Neural crest cell (in vitro differentiated cells): ENCODE measurements at places on chromosomes 11 and 22. TPM values are rescaled to one million over a fixed set of nuclear protein-coding genes. Genes with fewer than 3 reads are reported as not detected.

GRCh38 chr11:106391771-106392420, 314.4 kb downstream of the AASDHPPT start:
- DNase-seq: no peak

- DNase-seq: no peak
Observed at GRCh38 chr11:15976433-15977045, 379.8 kb downstream of the SOX6 start.

The EXPH5 gene
- total RNA-seq: 0.68 TPM in 2 replicates

DNA sequence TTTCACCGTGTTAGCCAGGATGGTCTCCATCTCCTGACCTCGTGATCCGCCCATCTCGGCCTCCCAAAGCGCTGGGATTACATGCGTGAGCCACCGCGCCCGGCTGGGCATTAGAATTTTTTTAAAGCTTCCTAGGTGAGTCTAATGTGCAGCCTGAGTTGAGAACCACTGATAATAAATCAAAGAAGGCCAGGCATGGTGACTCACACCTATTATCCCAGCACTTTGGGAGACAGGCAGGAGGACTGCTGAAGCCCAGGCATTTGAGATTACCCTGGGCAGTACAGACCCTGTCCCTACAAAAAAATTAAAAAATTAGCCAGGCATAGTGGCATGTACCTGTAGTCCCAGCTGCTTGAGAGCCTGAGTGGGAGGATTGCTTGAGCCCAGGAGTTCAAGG, 13.7 kb downstream of the MEI1 start:
- DNase-seq: no peak

DNA sequence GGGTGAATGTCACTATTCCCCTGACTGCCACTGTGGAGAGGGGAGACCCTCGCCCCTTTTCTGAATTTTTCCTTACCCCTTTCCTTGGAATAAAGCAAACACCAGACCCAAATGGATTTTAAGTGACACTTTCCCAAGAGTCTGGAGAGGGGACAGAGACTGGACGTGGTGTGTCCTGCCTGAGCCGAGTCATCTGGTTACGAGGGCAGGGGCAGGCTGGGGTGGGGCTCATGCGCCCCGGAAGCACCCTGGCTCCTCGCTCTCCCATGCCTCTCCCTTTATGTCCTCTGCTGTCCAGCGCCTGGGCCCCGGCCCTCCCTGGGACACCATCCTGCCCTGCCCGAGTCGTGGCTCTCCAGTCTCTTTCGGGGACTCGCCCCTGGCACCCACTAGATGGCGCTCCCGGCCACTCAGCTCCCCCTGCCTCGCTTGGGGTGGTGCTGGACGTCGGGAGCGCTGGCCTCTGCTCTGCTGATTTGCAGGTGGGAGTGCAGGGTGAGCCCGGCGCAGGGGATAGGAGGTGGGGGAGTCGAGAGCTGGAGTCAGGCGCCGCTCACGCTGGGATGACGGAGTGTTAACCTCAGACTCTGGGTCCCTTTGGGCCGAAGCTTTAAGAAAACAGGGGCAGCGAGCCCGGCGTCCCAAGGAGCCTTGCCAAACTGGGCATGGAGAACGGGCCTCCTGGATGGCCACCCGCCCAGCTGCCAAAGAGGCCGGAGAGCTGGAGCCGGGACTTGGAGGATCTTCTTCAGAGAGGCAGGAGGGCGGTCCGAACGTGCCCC, 89.8 kb downstream of the RPS6KA4 start:
- DNase-seq: peak; percentile 87

DNA sequence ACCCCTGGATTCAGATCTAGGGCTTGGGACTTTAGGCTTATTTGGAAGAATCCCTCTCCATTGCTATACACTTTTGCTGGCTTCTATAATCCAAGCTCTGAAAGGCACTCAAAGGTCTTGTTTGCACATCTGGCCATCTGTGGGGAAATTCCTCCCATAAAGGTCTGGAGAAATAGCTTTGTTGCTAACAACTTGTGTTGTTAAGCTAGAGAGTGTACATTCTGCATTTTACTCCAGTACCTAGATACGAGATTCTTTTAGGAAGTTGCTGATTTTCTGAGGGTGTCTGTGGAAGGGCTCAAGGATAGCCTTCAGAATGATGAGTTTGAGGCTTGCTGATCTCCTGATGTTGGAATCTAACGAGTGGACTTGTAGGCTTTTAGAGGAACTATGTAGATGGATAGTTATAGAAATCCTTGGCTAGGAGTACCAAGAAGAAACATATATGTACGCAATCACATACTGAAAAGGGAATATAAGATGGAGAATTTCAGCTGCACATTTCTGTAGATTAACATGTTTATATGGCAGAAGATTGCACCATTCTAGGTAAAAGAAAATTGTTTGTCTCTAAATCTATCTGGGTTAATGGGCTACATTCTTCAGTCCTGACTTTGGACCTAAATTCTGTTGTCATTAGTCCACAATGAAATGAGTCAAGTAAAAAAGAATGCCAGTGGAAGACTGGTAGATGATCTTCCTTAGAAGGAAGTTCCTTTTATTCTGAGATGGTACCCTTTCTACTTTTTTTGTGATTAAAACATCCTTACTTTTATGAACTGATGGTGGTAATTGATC, 51.0 kb downstream of the UBASH3B start:
- DNase-seq: no peak

- DNase-seq: no peak
Observed at GRCh38 chr11:43819926-43820325, 60.7 kb upstream of the ALKBH3 start.

DNA sequence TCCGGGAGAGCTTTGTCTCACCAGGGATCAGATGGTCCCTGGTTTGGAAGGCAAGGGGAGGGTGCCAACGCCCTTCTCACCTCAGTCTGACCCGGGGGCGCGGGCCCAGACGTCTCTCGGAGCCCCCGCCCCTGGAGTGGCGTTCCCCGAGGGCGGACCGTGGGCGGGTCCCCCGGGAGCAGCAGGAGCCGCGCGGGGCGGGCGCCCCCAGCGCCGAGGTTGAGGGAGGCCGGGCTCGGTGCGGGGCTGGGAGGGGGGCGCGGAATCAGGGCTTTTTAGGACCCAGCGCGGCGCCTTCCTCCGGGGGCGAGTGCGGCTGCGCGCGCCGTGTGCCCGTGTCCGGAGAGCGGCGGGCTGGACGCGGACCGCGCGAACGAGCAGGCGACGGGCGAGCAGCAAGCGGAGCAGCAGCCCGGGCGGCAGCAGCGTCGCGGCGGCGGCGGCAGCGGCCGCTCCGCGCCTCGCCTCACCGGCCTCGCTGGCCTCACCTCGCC, at the start of gene KCNC1:
Gene KCNC1, plus strand, starts transcription at position 364 of the 494 bp plus-strand sequence. CDS start 1,222 bp downstream, outside the sequence.
- DNase-seq: peak; percentile 60

The PATE2 gene
- 0.70 TPM in 1 of 2 replicates, not detected in the other for total RNA-seq

- DNase-seq: no peak
Observed at GRCh38 chr11:8269636-8270035, 6.0 kb upstream of the LMO1 start.

The SLC5A12 gene
- total RNA-seq: 3.4 and 4.1 TPM in 2 replicates

DNA sequence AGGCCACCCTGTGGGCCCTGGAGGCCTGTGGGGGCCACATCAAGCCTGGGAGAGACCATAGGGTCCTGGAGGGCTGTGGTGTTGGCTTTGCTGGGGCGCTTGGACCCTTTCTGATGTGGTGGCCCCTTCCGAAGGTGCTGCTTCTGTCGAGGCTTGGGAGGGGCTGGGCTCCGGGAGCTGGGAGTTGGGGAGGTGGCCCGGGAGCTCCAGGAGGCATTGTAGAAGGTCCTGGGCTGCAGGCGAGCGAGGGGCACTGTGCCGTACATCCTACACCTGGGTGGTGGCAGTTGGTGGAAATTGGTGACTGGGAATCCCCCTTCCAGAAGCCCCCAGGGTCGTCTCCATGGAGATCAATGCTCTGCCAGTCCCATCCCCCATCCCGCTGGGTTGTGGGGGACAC, 2.6 kb downstream of the PLA2G3 start:
- DNase-seq: no peak

The TRMU gene
- total RNA-seq: 86.4 and 87.0 TPM in 2 replicates

GRCh38 chr11:46901156-46901555, 17.2 kb downstream of the LRP4 start:
- DNase-seq: no peak

- DNase-seq: no peak
Observed at GRCh38 chr11:70064726-70065317, 13.3 kb upstream of the ANO1 start.

- DNase-seq: no peak
Observed at GRCh38 chr11:12278766-12279671, 98.4 kb upstream of the PARVA start.

DNA sequence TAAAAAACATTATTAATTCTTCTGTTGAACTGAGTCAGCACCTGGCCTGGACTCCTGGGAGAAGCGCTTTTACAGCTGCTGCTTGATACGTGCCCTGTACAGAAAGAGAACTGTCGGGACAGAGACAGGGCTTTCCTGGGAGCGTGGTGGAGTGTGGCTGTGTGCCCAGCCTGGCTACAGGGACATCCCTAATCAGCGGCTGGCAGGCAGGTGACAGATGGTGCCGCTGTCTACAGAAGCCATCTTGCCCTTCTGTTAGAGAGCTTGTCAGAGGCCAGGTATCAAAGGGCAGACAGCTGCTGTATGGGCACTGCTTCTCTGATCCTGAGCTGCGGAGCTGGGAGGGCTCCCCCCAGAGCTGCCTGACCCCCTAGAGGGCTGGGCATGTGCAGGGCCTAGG, 361.8 kb downstream of the TENM4 start:
- DNase-seq: no peak

DNA sequence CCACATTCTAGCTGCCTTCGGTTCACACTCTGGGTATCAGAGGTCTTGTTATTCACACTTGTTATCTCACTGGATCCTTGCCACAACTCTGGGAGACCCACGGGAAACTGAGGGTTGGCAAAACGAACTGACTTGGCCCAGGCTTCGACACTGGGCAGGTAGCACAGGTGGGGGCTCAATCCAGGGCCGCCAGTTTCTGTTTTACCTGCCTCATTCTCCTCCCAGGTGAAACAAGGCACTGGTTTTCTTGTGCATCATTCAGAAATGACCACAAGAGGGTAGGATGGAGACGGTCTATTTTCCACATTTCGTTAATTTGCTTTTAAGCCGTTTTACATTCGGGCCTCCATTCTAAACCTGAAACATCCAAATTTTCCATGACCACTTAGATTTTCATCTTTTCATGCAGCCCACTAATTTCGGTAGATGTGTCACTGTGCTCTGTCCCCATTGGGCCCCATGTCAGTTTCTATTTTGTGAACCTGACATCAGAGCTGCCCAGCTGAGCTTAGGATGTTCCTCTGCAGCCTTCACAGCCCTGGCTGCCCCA, 108.1 kb downstream of the KIAA1671 start:
- no peak for DNase-seq

DNA sequence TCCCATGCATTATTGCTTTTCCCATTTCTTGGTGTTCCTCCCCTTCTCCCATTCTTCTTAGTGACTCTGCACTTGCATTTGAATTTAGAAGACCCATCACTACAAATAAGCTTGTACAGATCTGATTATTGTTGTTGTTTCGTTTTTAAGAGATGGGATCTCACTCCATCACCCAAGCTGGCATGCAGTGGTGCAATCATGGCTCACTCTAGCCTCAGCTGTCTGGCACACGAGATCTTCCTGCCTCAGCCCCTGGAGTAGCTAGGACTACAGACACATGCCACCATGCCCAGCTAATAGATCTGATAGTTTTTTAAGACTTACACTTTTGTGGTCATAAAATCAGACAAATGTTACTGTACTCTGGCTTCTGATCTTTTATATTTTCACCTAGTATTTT, 252.1 kb downstream of the DDX10 start:
- DNase-seq: no peak

DNA sequence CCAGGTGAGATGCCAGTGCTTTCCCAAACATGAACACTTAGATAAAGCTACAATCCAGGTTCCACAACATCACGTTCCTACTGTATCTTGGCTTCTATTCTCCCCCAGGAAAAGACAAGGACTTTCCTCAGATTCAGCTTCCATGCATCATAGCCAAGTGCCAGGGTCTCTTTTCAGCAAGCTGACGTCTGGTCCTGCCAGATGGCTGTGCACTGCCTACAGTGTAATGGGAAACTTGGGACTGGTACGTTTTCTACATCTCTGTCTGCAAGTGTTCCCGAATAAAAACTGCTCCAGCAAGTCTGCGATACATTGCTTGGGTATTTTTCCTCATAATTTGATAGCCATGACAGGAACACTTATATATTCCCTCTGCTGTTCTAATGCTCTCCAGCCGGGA, 412.5 kb downstream of the FAM181B start:
- DNase-seq: no peak

- no peak for DNase-seq
Observed at GRCh38 chr11:36229091-36229705, 60.0 kb downstream of the COMMD9 start.

DNA sequence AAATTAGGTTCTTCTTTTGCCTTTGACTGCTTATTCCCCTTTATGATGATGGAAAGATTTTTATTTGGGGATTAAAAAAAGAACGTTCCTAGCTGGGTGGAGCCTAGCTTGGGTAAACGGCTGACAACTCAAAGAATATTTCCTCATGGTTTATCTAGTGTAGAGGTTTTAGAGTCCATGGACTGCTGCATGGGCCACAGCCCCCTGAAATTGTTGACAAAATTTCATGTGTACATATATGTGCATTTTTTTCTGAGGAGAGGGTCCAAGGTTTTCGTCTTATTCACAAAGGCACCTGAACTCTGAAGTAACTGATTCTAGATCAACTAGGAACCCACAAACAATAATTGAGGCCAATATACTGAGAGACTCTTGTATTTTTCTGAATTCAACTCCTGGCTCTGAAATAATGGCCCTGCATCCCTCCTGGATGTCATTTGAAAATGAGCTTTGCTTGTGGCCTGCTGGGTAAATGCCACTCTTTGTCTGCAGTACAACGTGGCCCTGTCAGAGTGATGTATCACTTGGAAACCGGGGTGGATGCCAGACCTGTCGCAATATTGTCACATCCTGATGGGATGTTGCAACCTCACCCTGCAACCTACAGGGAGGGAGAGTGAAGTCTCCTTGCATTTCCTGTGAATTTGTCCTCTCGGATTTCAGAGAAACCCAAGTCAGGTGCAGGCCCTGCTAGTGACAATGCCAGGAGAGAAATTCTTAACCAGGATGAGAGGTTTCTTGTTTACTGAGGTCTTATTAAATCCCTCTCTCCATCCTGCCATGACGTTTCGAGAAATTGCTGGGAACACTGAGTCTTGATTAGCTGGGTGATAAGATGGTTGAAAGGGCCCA, 33.8 kb downstream of the EHF start:
- no peak for DNase-seq
